ENCODE measurements at places on chromosomes 2 and 18.
A peak's percentile ranks its signal among the peaks of the same experiment; 100 is the strongest.

DNA sequence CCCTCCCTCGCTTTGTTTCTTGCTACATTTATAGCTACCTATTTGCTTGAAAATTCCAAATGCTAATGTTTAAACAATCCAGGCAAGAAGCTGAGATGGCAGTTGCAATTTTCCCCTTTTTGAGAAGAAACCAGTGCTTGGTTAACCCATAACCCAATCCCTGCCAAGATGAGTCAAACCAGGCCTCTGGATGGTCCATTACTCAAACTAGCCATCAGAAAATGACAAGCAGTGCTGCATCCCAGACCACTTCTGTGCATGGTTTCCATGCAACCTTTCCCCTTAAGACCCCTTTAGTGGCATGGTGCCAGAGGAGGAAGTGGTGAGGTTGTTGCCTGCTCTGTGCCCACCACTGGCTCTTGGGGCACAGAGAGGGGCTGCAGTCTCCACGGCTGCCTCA is 131.2 kb upstream of the RMP24 start:
- DNase-seq: no peak

GRCh38 chr2:232203166-232203891 is 175.2 kb upstream of the ALPP start:
- DNase-seq: no peak

DNA sequence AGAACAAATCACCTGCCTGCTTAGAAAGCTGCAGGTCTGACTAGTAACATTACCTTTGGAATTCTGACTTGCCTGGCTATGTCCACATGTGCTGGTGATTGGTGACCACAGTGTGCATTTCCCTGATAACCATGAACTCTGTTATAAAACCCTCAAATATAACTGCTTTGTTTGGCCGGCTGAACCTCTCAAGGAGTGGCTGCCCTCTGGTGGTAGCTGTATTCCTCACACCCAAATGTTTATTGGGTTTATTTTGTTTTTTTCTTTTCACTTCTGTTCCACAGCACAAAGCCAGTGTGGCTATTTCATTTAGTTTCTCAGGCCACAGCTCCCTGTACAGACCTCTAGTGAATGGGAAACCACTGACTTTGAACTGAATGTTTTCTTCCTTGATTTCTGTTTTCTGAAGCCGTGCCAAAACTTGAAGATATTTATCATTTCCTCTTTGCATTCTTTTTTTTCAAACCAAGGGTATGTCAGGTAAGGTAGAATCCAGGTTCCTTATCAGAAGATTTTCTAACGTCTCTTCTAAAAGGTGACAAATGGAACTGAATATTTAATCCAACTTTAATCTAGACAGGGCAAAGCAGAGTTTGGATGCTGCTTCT is 549.0 kb upstream of the VRK2 start:
- peak; percentile 38 for DNase-seq

- DNase-seq: no peak
Measured at GRCh38 chr2:8144785-8145184, 537.1 kb upstream of the ID2 start.

DNA sequence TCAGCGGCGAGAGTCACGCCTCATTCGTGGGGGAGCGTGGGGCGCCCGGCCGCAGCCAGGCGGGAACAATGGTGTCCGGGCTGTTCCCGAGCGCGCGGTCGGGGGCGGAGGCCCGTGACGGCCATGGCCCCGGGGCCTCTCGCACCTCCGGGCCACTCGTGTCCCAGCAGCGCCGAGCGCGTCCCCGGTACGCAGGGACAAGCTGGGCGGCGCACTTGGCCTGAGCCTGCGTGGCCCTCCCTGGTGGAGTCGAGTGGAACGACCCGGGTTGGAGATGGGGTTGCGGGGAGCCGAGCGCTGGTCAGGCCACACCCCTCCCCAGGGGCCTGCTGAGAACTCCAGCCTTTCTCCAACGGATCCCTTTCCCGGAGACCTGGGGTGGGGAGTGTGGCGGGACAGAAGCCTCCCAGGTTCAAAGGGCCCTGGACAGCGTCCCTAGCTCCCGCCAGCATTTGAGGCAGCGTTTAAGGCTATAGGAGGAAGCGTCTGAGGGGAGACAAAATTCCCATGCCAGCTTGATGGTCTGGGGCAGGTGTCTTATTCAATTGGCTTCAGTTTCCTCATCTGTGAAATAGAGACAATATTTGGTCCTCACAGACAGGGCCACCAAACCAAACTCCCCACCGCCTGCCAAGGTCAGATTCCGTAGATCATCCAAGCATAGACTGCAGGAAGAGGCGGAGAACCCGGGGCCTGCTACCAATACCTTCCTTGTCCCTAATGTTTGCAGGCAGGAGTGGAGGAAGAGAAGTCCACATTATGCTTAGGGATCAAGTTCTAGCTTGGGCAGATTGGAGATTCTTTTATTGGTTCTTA is 553 bp downstream of the CNDP2 start:
- peak; percentile 48 for DNase-seq

GRCh38 chr18:63161032-63161760 is 158.4 kb downstream of the BCL2 start:
- DNase-seq: no peak

DNA sequence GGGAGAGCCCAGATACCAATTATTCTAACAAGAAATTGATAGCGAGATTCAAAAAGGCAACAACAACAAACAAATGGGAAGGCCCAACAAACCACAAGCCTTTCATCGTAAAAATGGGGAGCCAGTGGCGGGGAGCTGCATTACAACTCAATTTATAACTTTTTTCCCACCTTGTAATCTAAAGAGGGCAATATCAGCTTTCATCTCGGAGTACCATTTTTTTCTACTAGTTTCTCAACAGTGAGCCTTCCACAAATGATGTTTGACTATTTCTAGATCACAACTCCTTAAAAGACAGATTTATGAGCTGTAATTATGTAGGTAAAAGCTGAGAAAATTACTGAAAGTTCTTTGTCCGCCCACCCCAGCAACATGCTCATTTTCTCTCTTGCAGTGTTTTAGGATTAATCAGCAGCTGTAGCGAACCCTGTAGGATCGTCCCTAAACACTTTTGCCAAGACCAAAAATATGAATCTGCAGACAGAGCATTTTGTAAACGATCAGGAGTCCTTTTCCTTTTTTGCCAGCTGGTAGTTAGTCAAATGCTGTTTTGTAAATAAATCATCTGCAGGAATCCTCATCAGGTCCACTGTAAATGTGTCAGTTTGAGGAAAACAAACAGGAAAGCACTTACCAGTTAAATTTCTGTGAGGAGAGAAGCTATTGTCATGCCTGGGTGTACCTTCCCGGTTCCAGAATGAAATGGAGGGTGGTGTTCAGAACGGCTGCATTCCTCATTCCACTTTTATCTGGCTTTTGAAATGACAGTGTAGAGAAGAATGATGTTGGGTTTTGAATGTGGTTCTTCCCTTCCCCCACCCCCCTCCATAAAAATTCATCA is 53.2 kb downstream of the EEF1B2 start:
- no peak for DNase-seq

DNA sequence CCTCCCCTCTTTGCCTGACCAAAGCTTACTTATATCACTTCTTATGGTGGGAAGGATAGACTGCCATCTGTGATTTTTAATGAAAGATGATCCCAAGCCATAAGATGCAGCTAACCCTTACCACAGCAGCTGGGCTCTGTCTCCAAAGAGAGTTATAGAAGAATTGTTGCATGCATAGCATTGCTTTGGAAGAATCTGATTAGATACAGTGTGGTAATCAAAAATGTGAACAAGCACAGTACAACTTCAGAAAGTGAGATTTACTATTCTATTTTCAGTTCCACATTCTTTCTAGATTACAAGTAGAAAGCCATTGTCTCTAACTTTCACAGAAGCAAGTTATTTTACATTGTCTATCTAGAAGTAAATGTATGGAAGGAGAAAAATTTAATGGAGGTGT is 129.0 kb upstream of the ACVR2A start:
- DNase-seq: no peak

DNA sequence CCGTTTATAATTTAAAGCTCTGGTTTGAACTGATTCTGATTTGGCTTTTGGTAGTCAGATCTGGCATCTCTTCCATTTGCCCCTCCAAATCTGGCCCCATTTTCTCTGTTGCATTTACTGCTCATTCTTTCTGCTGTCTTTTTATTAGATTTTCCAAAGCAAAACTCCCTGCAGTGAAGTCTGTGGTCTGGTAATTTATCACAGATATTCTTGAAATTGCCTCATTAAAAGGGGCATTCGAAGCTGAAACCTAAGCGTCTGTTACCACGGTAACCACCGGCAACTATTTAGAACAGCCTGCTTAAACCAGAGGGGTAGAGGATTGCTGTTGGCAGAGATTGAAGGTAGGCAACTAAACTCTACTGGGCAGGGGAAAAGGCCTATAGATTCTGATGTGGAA is 111.5 kb upstream of the UPP2 start:
- DNase-seq: no peak

GRCh38 chr2:78999406-78999805 is 26.1 kb upstream of the REG3G start:
- DNase-seq: no peak

GRCh38 chr2:85905891-85906290 is 17.1 kb upstream of the ST3GAL5 start:
- DNase-seq: no peak

DNA sequence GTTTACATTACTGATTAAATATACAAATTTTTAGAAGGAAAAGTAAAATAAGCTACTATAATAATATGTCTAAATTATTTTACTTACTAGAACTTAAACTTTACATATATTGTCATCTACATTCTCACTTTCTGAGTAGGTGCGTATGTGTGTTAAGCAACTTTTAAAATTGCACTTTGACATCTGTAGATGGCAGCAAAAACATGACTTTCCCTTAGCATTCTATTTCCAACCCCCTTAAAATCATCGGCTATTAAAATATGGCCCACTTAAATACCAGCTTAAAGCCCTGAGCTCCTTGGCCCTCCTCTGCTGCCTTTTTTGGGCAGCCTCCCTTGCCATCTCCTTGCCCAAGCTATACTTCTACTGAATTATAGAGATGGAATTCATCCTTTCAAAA is 78.0 kb downstream of the UPP2 start:
- no peak for DNase-seq

DNA sequence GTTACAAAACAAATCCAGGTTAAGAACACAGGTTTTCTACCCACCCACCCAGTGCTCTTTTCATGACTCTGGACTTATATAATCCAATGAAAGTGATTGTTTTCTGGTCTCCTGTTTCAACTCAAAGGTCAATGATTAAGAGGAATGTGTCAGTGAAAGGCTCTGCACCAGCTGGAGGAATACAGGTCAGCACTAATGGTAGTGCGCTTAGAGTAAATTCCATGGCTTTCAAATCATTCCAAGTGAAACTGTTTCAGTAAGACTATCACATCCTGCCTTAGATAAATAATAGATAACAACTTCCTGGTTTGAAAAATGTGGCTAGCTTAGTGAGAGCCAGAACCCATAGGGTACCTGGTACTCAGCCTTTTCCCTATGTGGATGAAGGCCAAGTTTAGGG is 47.8 kb downstream of the SLC9A4 start:
- DNase-seq: no peak

DNA sequence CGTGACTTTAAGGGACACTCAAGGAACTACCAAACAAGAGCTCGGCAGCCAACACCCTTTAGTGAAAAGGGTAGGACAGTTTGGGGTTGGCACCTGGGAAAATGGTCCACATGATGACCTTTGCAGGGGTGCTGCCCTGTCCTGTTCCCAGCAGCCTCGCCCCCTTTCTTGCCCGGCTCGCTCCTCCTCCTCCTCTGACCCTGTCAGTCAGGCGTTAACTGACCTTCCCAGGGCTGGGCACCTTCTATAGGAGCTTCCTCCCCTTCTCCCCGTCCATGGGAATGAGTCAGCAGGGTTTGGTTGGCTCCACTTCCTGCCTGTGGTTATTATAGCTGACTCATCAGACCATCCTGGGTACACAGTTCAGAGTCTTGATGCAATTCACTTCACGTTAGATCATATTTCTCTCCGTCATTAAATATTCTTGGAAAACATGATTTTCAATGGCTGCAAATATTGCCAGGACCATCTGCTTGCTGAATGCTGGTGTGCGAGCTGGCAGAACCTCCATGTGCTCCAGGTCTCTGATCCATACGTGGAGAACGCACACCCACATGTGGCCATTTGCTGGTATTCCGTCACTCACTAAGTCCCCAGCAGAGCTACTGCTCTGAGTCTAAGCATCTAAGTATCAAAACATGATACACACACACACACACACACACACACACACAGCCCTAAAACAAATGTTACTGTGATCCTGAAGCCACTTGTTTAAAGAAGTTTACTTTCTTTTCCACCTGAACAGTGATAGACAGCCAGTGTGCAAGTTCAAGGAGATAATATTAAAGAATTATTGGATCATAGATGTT is 185.0 kb downstream of the ANAPC1 start:
- peak; percentile 39 for DNase-seq

- no peak for DNase-seq
Measured at GRCh38 chr18:44098551-44099098, 582.1 kb upstream of the SETBP1 start.

All from NCI-H774 (cell line).